ENCODE measurements at places on chromosomes 1 and 21.

GRCh38 chr1:108478429-108479015 is 28.4 kb downstream of the NBPF6 start:
- no peak for DNase-seq

- DNase-seq = no peak
Observed at GRCh38 chr21:38863291-38863690, 57.6 kb downstream of the ETS2 start.

DNA sequence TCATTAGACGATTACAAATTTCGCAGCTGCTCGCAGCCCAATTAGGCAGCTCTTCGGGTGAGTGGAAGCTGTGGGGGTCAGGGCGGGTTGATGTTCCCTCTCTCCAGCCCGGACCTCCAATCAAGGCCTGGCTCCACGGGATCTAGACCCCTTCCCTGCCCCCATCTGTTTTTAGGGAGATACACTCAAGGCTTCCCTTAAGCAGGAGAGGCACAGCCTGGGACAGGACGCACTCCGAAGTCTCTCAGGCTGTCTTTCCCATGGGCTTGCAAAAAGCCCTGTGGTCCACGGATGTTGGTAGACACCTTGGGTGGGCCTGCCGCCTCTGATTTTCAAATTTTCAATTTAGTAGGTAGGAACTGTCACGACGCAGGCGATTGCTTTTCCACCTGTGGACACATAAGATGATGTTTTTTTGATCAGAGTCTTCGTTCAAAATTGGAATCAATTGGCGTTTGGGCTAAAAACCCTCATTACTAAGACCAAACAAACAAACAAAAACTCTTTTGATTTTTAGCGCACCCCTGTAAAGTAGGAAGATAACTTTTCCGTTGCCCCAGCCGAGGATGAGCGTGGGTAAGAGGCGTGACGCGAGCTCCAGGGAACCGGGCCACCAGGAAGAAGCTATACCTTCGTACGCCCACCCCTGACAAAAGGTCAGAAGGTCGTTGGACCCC is 2.5 kb upstream of the LHX8 start:
- no peak for DNase-seq

GRCh38 chr21:31893851-31894415 is 21.1 kb downstream of the HUNK start:
- DNase-seq = no peak

DNA sequence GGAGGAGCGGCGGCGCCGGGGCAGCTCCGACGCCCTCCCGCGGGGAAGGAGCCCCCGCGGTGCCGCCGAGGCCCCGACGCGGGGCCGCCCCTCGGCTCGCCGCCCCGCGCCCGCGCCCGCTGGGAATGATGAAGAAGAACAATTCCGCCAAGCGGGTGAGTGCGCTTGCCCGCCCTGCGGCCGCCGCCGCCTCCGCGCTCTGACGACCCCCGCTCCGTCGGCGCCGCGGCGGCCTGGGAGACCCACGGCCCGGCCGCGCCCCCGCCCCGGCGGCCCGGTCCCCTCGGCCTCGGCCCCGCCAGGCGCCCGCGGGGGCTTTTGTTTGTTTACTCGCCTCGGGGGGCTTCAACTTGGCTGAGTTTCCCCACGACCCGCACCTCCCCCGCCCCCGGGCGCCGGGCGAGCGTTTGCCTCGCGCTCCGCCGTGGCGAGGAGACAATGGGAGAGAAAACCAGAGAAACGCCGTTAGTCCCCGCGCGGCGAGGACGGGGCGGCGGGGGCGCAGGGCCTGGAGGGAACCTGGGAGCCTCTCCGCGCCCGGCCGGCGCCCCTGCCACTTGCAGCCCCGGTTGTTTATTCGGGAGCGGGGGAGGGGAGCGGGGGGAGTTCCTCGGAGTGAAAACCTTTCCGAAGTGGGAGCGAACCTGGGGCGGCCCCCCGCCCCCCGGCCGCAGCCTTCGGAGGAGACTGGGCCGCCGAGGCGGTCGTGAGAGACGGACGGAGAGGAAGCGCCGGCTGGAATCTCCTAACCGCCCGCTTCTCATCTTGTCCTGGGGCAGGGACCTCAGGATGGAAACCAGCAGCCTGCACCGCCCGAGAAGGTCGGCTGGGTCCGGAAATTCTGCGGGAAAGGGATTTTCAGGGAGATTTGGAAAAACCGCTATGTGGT is 661 bp downstream of the PLEKHO1 start:
- no peak for DNase-seq

DNA sequence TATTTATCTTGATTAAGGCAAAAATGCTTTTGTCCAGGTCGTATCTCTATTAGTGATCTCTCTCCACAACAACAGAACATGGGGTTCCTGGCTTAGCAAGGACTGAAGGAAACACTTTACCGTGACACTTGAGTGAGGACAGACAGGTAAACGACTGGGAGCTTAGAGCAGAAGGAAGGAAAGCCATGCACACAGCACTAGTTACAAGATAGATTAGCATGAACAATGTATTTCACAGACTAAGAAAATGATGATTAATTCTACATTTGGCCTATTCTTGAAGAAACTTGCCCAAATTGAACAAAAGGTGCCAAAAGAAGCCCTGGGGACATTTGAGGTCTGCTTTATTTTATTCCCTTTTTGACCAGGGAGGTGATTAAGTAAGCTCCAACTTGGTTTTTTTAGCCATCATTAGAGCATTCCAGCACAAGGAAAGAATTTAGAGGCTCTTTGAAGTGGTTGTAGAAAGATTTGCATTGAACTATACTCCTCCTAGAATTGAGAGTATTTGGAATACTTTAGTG is 248.5 kb downstream of the USP25 start:
- no peak for DNase-seq

- no peak for DNase-seq
Observed at GRCh38 chr1:223700388-223700918, 11.9 kb upstream of the CAPN2 start.

- DNase-seq = no peak
Observed at GRCh38 chr1:67061266-67061665, 7.3 kb upstream of the SLC35D1 start.

GRCh38 chr21:42299324-42300044 is 15.7 kb downstream of the TFF3 start:
- DNase-seq = no peak

DNA sequence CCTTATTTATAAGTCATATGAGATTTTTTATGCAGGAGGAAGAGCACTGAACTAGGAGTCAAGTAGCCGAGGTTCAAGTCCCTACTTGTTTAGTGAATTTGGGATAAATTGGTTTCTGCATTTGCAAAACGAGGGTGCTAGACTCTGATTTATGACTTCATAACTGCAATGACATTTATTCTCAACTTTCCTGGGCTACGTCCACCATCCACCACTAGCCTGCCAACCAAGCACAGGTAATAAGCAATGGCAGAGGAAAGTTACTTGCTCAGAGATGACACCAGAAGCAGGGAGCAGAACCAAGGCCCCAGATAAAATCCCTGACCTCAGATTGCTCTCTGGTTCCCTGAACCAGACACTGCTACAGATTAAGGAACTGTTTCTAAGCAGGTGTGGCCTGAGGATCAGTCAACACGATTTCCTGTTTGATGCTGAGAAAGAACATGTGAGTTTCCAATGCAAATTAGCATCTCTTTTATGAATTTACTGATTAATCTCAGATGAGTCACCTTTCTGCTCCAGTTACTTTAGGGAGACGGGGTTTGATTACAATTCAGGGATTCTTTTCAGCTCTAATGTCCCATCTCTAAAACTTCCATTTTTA is 52.7 kb downstream of the PLPP3 start:
- no peak for DNase-seq

DNA sequence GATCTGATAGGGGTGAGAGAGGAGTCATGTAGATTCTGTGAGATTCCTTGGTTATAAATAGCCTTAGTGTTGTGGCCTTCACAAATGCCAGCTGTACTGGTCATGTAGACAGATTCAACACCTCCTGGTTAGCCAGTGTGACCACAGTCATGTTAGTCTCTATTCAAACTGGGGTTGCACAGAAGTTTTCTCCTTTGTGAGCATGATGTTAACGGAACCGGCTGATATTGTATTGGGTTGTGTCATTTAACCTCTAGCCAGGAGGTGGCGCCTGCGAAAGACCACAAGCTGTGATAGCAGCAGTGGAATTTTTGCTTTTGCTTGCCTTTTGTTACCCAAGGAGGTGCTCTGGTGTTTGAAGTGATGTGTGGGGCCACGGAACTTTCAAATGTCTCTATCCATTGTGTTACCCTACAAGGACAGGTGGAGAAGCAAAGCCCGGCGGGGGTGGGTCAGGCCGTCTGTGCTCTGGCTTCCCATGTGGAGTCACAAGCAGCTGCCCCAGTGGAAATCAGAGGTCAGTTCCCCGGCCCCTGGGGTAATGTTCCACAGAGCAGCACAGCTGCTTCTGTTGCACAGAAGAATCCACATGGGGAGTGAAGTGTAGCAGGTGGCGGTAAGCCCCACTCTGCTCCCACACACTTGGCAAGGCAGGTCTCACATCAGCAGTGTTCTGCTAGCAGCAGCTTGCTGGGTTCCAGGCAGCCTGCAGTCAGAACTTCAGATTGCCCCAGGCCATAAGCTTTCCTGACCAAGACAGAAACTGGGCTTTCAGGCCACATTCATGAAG is 112.6 kb downstream of the ADAMTS1 start:
- DNase-seq = peak; percentile 4

GRCh38 chr1:58585581-58586151 is 8.6 kb upstream of the TACSTD2 start:
- DNase-seq = no peak

GRCh38 chr1:204523605-204524215 is 7.5 kb downstream of the MDM4 start:
- no peak for DNase-seq

GRCh38 chr1:164602480-164603093 is 43.6 kb downstream of the PBX1 start:
- no peak for DNase-seq

DNA sequence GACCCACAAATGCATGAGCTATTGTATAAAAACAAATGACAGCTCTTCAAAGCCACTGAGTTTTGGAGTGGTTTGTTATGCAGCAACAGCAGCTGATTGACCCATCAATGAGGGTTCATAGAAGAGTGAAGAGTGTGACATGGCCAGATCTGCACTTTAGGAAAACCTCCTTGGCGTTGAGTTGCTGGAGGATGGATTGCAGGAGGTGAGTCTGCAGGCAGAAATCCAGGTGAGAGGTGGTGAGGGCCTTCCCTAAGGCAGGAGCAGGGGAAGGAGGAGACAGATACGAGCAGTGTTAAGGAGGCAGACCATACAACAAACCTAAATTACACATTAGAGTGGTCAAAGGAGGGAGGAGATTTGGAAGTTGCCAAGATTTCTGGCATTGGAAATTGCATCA is 169.3 kb upstream of the CSF3R start:
- no peak for DNase-seq

DNA sequence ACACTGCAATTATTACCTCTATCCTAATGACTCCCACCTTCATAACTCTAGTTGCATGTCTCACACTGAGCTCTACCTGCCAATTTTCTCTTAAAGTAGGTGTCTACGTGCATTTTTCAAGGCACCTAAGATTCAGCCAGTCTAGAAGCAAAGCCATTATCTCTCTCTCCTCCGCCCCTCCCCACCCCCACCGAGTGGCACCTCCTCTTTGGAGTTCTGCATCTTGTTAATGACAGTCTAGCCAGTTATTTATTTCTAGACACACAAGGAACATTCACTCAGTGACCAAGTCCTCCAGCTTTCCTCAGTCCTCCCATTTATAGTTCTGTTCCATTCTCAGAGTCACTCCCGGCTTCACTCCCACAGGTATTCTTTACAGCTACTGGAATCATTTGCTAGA is 47.6 kb downstream of the ASTN1 start:
- no peak for DNase-seq
